ENCODE measurements at places on chromosomes 11 and 22. TPM values are rescaled to one million over a fixed set of nuclear protein-coding genes. Genes with fewer than 3 reads are reported as not detected.

The CBLIF gene
- not detected for polyA plus RNA-seq

- no peaks in the 10 kb centered on the region for H3K27me3 ChIP-seq
- H3K4me3 ChIP-seq: no peak overlapping the region
- H3K36me3 ChIP-seq: no peaks in the 10 kb centered on the region
- H3K4me1 ChIP-seq: no peaks in the 10 kb centered on the region
- no peak for DNase-seq
Measured at GRCh38 chr22:49129736-49130135, 697.9 kb downstream of the BRD1 start.

DNA sequence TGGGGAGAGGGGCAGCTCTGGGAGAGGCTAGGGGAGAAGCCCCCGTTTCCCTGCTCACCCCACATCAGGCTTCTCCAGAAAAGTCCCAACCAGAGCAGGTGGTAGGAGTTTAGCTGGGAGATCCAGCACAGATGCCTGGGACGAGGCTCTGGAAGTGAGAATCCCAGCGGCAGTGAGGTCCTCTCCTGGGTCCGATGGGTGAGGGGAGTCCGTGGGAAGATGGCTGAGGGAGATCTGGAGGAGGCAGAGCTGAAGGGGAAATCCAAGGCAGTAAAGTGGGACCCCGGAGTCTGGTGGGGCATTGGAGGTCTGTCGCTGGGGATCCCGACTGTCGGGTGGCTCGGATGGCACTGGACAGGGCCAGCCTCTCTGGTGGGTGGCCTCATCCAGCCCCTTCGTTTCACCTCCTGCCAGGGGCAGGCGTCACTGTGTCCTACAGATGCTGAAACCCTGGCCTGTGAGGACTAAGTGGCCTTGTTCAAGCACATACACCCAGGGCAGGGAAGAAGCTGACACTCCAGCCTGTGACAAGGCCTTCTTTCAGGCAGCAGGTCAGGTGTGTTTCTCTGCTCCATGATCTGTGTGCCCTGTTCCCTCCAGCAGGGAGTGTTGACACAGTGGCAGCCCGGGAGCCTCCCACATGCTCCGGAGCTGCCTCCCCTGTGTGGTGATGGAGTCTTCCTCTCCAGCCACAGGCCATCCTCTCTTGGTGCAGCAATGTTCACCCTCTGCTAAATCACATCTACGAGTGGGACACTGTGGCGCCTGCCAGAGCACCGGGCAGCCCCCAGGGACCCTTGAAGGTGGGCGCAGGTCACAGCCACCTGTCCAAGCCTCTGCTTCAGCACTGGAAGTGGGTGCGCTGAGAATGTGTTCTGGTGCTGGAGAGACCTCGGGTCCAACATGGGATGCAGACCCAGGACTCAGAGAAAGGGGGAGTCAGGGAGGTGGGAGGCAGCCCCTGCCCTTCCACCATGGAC is 850.8 kb downstream of the BRD1 start:
- no peaks in the 10 kb centered on the region for H3K4me1 ChIP-seq
- H3K36me3 ChIP-seq: no peaks in the 10 kb centered on the region
- H3K27ac ChIP-seq: no peak overlapping the region
- H3K4me3 ChIP-seq: no peak overlapping the region
- DNase-seq: no peak

GRCh38 chr22:29625090-29625825 is 21.8 kb downstream of the NF2 start:
- no peaks in the 10 kb centered on the region for H3K27me3 ChIP-seq
- no peak overlapping the region for H3K4me3 ChIP-seq

GRCh38 chr11:43567396-43567975 is 113.1 kb upstream of the HSD17B12 start:
- no peak overlapping the region for H3K4me3 ChIP-seq
- no peaks in the 10 kb centered on the region for H3K27me3 ChIP-seq
- no peak for DNase-seq
- no peak overlapping the region for H3K27ac ChIP-seq
- no peaks in the 10 kb centered on the region for H3K4me1 ChIP-seq

DNA sequence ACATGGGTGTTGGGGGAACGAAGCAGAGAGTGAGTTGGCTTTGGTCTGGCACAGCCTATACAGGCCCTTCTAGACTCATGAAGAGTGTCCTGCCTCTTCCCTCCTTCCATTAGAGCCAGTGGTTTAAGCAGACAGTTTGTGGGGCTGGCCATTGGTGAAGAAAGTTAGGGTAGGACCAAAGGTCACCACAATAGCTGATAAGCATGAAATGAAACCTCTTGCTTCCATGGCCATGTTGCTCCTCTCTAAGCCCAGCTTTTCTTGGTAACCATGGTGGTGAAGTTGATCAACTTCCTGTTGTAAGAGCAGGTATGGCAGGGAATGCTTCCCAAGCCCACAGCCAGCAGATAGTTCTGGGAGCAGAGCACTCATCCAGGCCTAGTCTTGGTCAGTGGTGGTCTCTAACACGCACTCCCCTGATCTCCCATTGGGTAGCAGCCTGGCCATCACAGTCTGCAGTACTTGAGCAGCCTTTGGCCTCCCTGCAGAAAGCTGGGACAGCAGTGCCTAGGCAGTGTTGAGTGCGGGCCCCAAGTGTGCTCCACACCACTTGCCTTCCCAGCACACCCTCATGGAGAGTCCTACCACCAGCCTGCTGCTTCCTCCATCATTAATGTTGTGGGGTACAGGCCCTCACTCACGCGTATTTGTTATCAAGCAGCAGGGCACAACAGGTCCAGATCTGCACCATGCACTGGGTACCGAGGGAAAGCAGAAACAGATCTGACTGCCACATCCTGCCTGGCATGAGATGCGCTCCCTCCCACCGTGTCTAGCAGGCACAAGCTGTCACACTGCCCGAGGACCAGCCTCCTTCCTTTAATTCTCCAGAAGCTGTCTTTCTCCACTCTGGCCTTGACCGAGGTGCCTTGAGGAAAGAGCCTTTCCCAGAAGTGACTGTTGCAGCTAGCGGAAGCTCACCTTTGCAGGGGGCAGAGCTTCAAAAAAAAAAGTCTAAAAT is 65.8 kb upstream of the SUSD2 start:
- no peaks in the 10 kb centered on the region for H3K4me1 ChIP-seq
- H3K27me3 ChIP-seq: no peaks in the 10 kb centered on the region
- H3K4me3 ChIP-seq: no peak overlapping the region
- DNase-seq: no peak

DNA sequence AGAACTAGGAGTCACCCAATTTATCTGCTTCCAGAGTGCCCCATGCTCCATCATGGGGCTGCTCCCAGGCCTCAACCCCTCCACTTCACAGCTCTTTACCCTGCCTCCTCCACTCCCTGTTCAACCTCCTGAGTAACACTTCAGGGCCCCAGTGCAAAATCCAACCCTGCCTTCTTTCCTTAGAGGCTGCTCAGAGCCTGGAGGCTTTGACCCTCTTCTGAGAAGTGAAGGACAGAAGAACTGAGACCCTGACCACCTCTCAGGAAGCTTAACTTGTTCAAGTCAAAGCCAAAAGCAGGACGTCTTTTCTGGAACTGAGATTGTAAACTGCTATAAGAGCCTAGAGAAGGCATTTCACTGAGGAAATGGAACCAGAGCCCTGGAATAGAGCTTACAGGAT is 15.5 kb downstream of the EIF3F start:
- H3K27me3 ChIP-seq: no peaks in the 10 kb centered on the region
- no peak overlapping the region for H3K4me3 ChIP-seq
- no peak for DNase-seq
- H3K4me1 ChIP-seq: no peaks in the 10 kb centered on the region

DNA sequence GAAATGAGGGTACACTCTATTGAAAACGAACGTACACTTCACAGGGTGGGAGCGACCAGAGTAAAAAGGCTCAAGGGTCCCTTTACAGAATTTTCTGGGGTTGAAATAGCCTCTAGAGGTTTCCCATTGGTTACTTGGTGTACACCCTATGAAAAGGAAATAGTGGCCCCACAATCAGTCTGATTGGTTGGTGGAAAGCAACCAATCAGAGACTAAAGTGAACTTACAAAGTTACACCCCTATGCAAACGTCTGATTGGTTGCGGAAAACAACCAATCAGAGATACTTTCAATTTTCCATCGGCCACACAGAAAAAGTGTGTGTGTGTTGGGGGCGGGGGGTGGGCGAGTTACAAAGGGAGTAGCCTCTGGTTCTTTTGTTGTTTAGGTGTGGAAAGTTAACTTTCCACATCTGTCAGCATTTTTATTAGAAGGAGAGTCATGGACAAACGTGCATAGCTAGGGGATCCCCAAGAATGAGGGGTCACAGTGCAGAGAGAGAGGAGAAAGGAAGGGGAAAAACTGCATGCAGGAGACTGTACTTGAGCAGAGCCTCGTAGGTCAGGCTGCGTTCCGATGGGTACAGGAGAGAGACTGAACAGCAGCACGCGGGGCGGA is 1152.1 kb downstream of the TBC1D22A start:
- H3K4me1 ChIP-seq: peaks cover 14% of the 10 kb centered on the region
- H3K4me3 ChIP-seq: no peak overlapping the region
- no peaks in the 10 kb centered on the region for H3K36me3 ChIP-seq
- no peak overlapping the region for H3K27ac ChIP-seq
- H3K27me3 ChIP-seq: no peaks in the 10 kb centered on the region

Data from CD4-positive, alpha-beta memory T cell (primary cell).